ENCODE measurements at places on chromosomes 1 and 21. TPM values are rescaled to one million over a fixed set of nuclear protein-coding genes. Genes with fewer than 3 reads are reported as not detected.

The INSRR gene
- 0.09 TPM for total RNA-seq

The HOOK1 gene
- 0.94 TPM for total RNA-seq

The RGS8 gene
- total RNA-seq, result 0.84 TPM

DNA sequence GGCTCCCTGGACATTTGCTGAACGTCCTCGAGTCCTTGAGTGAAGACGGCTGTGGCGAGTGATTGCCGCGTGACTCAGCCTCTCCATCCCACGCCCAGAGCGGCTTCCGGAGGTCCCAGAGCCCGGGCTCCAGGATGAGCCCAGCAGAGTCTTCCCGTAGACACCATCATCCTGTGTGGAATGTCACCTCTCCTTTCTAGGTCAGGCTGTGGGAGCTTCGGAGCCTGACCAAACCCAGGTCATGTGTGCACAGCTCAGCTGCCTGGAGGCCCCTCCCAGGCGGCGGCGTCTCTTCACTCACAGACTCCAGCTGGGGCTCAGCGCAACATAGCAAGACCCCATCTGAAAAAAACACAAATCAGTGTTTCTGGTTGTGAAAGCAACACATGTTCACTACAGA lies 38.2 kb downstream of the PRKCZ start:
- no peak for DNase-seq

DNA sequence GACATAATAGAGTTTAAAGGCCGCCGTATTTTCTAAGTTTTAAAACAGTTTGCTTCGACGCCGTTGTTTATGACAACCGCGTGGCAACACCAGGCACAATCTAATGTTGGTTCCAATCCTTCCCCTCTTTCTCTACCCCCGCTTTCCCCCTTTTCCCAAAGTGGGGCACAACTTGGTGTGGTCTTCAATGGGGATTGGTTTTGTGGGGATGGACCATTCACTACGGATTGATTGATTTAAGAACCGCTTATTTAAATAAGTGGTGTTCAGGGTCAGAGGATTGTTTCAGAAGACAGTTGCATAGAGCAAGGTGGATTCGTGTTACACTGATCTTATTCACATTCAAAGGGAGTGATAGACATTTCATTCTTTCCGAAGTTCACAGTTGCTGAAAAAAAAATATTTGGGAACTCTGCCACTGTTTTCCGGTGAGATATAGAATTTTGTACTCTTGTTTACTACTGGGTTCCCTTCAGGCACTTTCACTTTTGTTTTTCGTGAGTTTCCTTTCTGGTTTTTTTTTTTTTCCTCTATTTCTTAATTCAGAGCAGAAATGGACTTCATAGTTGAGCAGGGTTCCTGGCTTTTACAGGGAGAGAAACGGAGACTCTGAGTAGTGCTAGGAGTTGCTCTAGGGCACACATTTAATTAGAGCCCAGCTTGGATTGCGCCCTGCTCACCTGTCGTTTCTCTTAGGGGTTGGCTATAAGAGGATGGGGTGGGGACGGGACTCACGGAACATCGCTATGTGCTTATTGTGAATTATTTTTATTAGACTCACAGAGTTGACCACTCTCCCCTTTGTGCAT lies 79.6 kb upstream of the AK4 start:
- DNase-seq, result no peak

GRCh38 chr1:231972111-231972445 lies 345.5 kb downstream of the DISC1 start:
- no peak for DNase-seq

GRCh38 chr1:10536133-10536770 lies 61.5 kb downstream of the PEX14 start:
- no peak for DNase-seq

GRCh38 chr1:17149771-17150170 lies 30.5 kb upstream of the PADI2 start:
- no peak for DNase-seq

DNA sequence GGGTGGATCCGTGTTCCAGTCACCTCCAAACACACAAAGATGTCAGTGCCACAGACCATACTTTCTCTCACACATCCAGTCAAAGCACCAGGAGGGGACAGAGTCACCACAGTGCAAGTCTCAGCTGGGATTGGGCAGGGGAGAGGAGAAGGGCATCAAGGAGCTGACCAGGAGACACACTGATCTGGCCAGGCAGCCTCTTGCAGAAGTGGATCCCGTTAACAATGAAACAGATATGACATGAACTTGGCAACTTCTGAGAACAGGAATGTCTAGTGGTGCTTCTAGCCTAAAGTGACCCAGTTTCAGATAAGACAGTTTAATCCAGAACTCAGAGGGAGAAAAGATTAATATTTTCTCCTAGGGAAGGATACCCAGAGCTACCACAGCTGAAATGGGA lies 71.0 kb downstream of the HIVEP3 start:
- DNase-seq, result no peak

DNA sequence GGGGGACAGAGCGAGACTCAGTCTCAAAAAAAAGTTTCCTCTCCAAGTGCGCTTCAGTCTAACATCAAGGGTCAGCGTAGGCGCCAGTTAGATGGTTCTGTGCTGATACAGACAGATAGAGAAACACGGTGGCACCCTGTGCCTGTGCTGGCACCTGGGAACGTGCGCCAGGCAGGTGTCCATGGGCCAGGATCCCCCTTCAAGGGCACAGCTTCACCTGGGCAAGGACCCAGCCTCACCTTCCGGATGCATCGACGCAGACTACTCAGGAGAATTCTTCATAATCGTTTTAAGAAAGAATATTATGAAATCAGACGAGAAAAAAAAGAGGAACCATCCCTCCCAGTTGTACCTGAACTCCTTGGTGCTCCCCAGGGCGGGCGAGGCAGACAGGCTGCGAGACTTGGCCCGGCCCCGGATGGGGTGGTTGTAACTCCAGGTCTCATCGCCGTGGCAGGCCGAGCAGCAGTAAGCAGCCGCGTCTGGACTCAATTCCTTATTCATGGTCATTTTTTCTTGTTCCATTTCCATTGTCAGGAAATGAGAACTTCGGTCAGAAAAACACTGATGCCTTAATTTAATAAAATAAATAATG lies 13.3 kb downstream of the NADK start:
- DNase-seq, result no peak

DNA sequence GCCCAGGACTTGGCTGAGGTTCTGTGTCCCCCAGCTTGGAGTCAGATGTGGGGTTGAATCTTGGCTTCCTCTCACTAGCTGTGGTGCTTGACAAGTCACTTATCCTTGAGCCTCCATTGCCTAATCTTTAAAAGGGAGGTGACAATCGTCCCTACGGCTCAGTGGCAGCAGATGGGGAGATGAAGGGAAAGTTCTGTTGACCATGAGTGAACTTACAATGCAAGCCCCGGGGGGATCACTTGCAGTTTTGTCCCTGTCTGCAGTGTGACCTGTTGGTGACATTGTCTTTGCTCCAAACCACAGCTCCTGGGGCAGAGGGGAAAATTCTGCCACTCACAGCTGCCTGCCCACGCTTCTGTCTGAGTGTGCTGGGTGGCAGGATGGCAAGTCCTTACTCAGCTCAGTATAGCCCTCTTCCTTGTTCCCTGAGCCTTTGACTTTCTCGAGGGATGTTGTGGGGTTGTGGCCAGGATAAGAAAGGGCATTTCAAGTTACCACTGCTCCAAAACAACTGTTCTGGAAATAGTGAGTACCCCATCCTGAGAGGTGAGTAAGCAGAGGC lies 1.7 kb downstream of the PCSK9 start:
- DNase-seq, result no peak

DNA sequence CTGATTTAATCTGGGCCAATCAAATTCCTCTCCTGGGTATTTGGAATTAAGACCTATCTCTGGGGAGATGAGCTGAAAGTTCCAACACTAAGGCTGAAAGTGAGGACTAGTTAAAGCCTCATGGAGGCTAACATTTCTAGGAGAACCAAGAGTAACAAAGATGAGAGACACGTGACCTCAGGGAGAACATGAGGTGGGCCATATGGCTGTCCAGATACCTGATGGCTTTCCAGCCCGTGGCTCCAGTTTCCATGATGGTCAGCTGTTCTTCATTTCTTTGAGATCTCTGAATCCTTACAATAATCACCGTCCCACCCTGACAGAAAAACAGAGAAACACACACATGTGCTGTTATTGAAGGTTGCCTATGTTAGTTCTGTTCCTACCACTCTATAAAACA lies 66.1 kb downstream of the LEPR start:
- DNase-seq, result no peak

GRCh38 chr1:238488401-238488800 lies 597.7 kb upstream of the ZP4 start:
- DNase-seq, result no peak

Measured in omental fat pad (tissue), 4 donors.